Cardiac muscle cell (in vitro differentiated cells and primary cell): ENCODE measurements at places on chromosomes 2 and 18.
A peak's percentile ranks its signal among the peaks of the same experiment; 100 is the strongest.

GRCh38 chr18:5546660-5547059, 2.9 kb upstream of the EPB41L3 start:
- DNase-seq = peak; percentile 53

DNA sequence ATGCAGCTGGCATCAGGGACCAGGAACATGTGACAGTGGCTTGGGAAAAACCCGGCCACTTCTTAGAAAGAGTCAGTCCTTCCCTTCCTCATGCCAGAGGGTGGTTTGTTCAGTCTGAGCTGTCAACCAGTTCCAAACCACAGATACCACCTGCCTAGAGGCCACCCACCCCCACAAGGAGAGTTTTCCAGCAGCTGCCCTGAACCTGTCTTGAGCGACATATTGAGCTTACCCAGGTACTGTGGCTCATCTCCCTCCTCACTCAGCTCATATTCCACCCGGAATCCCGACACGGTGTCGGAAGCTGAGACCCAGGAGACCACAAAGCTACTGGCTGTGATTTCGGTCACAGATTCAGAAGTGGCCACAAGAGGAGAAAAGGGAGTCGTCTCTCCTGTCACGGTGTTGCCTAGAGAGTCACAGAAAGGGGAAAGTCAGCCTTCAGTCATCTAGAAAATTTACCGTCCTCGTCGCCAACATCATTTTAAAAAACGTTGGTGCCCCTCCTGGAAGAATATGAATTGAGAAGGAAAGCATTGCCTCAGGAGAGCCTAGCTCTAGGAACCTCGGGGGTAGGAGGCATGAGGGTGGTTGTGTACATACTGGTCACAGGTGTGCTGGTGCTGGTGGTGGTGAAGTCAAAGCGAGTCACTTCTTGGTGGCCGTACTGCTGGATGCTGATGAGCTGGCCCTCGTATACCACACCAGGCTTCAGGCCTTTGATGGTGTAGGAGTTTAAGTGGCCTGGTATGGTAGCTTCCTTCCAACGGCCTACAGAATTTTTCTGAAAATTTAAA, 26.3 kb downstream of the FN1 start:
- no peak for DNase-seq

GRCh38 chr2:156437272-156437930, 1.2 kb downstream of the GPD2 start:
- DNase-seq = peak; percentile 50

DNA sequence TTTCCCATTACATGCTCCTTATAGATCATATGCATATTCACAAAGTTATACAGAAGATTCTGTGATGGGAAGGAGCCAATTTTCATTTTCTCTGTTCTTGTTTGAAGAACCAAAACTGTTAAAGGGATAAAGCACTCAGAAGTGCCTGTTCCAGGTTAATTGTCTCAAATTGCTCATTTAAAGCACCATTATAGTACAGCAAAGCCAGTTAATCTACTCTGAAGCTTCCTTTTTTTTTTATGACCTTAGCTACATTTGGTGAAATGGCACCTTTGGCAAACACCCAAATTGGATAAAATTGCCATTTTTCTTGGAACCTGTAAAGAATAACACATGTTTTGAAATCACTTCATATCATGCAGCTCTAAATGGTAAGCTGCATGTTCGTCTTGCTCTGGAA, 1092.3 kb downstream of the BCL11A start:
- no peak for DNase-seq

GRCh38 chr18:9517869-9518268, 42.6 kb downstream of the RALBP1 start:
- DNase-seq = no peak

DNA sequence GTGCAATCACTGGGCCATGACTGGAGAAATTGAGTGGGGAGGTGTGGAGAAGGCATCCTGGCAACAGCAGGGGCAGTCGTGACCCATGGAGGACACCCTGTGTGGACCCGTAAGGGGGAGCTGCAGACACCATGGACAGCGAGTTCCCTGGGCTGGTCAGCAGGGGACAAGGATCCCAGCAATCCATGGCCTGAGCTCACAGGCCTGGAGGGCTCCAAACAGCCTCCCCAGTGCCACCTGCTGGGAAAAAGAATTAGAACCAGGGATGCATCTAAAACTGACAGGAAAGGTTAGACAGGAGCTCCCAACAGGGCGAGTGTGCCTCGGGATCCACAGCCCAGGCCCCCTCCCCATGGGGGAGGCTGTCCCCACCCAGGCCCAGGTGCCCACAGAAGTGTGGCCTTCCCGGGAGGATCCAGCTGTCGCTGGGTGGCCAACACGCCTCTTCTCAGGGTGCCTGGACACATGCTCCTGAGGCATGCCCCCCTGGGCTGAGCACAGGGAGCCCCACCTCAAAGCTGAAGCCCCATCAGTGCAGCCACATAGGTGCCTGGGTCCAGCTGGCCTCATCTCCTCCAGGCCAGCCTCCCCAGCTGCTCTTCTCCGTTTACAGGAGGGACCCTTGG, 20.5 kb upstream of the KIF1A start:
- DNase-seq = peak; percentile 78

GRCh38 chr18:38790303-38790702, 1224.7 kb upstream of the CELF4 start:
- DNase-seq = no peak

DNA sequence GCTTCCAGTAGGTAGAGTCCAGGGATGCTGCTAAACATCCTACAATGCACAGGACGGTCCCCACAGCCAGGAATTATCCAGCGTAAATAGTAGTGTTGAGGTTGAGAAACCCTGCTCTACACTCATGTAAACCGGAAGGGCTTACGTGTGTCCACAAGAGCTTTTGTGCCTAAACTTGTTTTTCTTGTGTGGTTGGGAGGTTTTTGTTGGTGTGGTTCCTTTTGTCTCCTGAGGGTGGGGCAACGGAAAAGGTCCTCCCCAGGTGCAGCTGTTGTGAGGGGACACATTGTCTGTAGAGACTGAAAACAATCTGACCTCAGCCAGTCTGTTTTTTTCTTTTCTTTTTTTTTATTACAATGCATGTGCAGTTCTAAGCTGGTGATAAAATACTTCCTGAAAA, 72.7 kb upstream of the MGAT5 start:
- DNase-seq = no peak

DNA sequence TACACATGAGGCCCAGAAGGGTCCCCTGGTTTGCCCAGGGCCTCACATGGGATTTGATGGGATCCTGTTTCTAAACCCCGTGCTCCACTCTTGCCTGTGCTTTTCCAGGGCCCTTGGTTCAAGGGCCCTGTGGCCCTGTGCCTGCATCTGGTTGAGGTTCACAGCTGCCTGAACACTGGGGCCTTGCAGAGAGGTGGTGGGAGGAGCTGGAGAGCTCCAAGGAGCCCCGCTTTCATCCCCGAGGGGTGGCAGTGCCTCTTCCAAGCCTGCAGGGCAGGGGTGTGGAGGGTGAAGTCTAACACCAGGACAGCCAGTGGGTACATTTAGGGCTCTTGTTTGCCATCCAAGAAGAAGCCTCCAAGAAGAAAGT, 82.3 kb downstream of the GLI2 start:
- no peak for DNase-seq

GRCh38 chr2:214482728-214483127, 71.9 kb downstream of the VWC2L start:
- no peak for DNase-seq

GRCh38 chr2:164910101-164910899, 45.0 kb downstream of the SLC38A11 start:
- no peak for DNase-seq

GRCh38 chr2:160402997-160403979, 90.3 kb downstream of the RBMS1 start:
- no peak for DNase-seq

- DNase-seq = no peak
Observed at GRCh38 chr18:45379903-45380302, 235.4 kb upstream of the SLC14A2 start.

- DNase-seq = peak; percentile 42
Observed at GRCh38 chr2:61660511-61661388, 122.6 kb upstream of the XPO1 start.

DNA sequence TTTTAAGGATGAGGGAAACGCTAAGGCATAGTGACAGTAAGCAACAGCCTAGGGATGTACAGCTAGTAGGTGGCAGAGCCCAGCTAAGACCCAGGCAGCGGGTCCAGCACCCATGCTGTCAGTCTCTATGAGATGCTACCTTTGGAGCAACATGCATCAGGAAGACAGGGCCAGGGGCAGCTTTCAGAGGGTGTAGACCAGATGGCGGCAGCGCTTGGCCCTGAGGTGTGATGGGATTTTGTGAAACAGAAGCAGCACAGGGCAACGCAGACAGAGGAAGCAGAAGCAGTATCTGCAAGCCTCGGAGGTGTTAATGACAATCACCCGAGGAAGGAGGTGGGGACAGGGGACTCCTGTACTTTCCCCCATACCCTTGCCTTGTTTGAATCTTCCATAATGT, 43.2 kb downstream of the SDC1 start:
- DNase-seq = no peak
